ENCODE measurements at places on chromosomes 3 and 15.

GRCh38 chr3:29144807-29145206, 136.1 kb upstream of the RBMS3 start:
- DNase-seq, result peak; percentile 77

GRCh38 chr3:169841171-169841570, 28.5 kb upstream of the LRRC34 start:
- DNase-seq, result no peak

GRCh38 chr3:3578718-3579117, 220.5 kb upstream of the LRRN1 start:
- no peak for DNase-seq

- DNase-seq, result no peak
Measured at GRCh38 chr3:177916461-177916860, 619.8 kb upstream of the KCNMB2 start.

GRCh38 chr15:95624616-95625361, 705.7 kb upstream of the NR2F2 start:
- no peak for DNase-seq

GRCh38 chr3:159911664-159912037, 77.0 kb upstream of the IL12A start:
- DNase-seq, result no peak

- DNase-seq, result no peak
Measured at GRCh38 chr15:29379647-29380046, 110.0 kb upstream of the NSMCE3 start.

GRCh38 chr15:37837276-37837675, 97.2 kb upstream of the TMCO5A start:
- DNase-seq, result no peak

DNA sequence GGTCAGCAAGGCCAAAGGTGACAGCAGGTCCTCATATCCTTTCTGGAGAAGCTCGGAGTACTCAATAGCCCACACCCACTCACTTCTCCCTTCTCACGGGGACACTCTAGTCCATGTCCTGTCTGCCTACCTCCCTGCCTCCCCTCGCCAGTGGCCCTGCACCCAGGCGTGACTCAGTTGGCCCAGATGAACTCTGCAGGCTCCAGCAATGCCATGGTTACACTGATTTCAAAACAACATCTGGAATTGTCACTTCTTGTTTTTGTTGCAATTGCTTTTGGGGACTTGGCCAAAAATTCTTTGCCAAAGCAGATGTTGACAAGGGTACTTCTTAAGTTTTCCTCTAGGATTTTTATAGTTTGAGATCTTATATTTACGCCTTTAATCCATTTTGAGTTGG, 13.0 kb downstream of the IL16 start:
- no peak for DNase-seq

- DNase-seq, result no peak
Measured at GRCh38 chr15:81940467-81941451, 105.1 kb downstream of the MEX3B start.

GRCh38 chr3:142943870-142944269, 19.6 kb downstream of the PAQR9 start:
- no peak for DNase-seq

DNA sequence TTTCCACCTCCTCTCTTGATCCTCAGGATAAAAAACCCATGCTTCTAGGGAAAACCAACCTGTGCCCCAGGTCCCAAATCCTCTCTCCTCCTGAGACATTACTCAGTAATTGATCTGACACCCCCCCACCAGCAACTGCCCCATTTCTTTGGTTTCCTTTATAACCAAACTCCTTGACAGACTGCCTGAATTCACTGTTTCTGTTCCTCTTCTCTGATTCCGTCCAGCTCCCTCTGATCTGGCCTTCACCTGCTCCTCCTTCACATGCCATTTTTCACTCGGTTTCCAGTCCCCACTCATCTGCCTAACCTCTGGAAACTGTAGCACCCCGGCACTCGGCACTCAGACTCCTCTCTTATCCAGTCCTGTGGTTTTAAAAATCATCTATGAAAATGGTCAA, 2.1 kb downstream of the CCDC51 start:
- no peak for DNase-seq

GRCh38 chr3:187288131-187288854, 3.2 kb downstream of the MASP1 start:
- no peak for DNase-seq

DNA sequence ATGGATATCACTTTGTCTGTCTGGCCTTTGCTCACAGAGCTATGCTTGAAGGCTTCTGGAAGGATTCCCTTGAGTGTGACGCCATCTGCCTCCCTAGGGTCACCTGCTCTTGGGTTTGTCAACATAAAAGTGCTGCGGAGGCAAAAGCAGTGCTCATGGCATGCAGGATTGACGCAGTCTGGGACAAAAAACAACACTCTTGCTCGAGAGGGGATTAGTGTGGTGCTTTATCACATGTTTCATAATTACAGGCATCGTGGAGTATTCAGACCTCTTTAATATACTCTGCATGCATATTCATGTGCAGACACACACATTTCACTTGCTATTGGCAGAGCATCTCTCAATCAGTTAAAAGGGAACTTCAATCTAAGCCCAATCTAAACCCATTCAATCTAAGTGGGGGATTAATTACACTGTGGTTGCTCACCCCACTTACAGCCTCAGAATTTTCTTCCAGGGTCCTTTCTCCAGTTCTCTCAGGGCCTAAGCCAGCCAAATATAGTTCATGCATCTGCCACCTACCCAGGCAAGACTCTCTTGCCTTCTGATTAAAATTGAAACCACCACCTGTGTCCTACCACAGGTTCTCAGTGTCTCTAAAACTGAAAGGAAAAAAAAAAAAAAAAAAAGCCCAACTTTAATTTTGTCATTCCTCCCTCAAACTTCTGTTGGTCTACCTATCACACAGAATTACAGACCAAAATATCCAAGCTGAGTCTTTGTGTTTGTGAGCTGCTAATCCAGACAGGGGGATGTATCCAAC, 75.6 kb downstream of the BFSP2 start:
- DNase-seq, result no peak

- no peak for DNase-seq
Measured at GRCh38 chr3:39282057-39282456, 2.2 kb upstream of the CX3CR1 start.

GRCh38 chr15:97977734-97978133, 17.2 kb downstream of the ARRDC4 start:
- no peak for DNase-seq

GRCh38 chr3:171511450-171511849, 51.2 kb upstream of the TNIK start:
- no peak for DNase-seq

- DNase-seq, result no peak
Measured at GRCh38 chr3:113963879-113964278, 16.1 kb downstream of the ZDHHC23 start.

GRCh38 chr3:184169896-184170875, 4.5 kb upstream of the AP2M1 start:
- no peak for DNase-seq

DNA sequence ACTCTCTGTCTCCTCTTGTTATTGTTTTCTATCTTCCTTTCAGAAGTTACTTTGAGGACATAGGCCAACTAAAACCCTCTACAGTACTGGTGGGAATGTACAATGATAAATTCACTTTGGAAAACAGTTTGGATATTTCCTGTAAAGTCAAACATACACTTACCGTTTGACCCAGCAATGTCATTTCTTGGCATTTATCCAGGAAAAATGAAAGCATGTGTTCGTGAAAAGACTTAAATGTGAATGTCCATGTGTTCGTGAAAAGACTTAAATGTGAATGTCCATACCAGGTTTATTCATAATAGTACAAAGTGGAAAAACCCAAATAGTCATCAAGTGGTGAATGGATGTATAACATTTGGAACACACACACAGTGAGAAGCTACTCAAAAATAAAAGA, 361.5 kb upstream of the DPH6 start:
- peak; percentile 72 for DNase-seq

- no peak for DNase-seq
Measured at GRCh38 chr3:18556503-18557135, 131.5 kb upstream of the SATB1 start.

DNA sequence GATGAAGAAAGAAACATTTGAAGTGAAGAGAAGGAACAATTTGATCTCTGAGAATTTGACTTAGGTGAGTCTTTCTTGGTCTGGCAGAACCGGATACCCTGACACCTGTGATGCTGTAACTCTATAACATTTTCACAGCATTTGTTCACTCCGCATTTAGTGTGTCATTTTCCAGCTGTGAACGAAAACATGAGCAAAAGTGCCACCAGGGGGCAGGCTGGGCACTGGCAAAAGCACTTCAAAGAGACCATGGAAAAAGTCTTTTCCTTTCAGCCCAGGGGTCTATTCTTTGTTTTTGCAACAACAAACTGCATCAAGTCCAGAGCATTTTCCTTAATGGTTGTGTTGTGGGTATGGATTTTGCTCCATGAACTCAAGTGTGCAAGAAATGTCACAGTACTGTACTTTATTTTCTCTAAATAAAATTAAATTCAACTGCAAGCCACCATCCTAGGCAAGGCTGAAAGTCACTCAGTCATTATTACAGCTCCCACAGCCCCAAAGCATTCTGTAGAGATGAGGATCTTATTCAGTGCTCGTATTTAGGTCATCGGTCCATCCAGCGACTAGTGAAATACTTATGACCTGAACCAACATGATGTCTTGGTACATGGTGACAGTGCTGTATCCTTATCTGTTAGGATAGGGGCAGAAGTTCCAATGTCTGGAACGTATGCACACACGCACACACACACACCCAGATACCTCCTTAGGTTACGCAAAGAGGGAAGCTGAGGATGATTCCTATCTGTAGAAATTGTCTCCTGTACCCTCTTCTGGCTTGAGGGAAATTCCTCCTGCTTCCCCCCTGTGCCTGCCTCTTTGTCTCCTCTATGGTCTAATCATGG, 125.5 kb downstream of the GADL1 start:
- peak; percentile 74 for DNase-seq

GRCh38 chr3:56302417-56302816, 165.8 kb downstream of the ERC2 start:
- DNase-seq, result no peak

DNA sequence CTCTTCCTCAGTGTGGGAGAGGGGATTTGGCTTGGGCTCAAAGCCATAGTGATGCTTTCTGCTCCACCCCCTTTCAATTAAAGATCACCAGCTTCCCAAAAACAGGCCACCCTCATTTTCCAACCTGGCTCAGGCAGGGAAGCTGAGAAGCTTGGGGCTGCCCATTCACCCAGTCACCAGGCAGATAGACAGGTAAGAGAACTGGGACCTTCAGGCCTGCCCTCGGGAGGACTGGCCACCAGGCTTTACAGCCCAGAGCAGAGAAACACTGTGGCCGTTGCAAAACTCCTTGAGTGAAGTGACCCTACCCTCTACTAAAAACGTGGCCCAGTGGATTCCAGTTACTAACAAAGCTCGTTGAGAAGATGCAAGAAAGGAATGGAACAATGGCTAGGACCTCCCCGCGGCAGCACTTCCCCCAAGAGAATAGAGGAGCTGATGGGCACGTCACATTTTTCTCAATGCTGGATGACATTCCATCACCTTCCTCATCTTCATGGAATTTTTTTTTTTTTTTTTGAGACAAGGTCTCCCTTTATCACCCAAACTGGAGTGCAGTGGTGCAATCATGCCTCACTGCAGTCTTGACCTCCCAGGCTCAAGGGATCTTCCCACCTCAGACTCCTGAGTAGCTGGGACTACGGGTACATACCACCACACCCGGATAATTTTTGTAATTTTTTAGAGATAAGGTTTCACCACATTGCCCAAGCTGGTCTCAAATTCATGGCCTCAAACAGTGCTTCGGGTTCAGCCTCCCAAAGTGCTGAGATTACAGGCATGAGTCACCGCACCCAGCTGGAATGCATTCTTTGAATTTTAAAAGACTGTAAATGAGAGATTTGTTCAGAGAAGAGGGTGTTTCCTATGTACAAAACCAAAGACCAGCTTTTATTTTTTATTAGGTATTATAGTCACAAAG, 37.9 kb downstream of the LIPC start:
- peak; percentile 75 for DNase-seq

- DNase-seq, result no peak
Measured at GRCh38 chr3:72537448-72537847, 310.8 kb downstream of the SHQ1 start.

GRCh38 chr3:11651477-11651876, 7.8 kb upstream of the VGLL4 start:
- DNase-seq, result no peak

DNA sequence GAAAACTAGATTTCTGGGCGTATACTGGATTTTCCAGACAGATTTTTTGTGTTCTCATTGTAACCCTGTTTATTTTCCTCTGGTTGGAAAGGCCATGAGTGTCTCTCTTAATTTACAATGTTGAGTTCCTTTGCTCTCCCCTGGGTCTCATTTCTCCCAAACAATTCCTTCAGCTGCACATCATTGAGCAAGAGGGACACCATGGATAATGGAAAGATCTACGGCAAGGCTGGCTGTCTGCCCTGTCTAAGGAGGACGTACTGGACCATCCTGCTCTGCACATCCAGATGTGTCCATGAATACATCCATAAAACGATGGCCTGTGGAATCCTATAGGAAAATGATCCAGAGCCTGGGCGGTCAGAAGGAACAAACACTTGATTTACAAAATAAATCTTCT, 258.1 kb upstream of the MCTP2 start:
- DNase-seq, result no peak

Measured in lung microvascular endothelial cell (primary cell).